ENCODE measurements at places on chromosomes 7 and 10. TPM values are rescaled to one million over a fixed set of nuclear protein-coding genes. Genes with fewer than 3 reads are reported as not detected.

DNA sequence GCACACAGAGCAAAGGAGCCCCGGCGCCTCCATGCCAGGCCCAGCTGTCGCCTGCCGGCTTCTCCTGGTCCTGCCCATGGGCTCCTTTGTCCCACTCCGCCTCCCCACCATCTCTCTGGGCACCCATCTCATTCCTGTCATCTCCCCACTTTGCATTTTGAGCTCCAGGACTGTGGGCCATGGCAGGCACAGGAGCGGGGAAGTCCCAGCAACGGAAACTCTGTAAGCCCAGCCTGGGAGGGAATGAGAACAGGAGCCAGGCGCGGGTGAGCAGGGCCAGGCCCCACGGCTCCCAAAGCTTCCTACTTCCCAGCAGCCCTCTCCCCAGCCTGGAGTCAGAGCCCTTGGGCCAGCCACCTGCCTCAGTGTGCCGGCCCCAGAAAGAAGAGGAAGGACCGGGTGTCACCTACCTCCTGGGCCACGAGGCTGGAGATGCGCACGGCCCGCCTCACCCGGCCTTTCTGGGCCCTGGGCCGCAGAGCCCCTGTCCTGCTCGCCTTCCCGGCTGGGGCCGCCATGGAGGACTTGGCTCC lies 23.1 kb downstream of the KCNH2 start:
- no peak for DNase-seq

GRCh38 chr10:5965266-5965665 lies 12.1 kb downstream of the IL15RA start:
- no peak for DNase-seq

Gene AKR1D1
- not detected for total RNA-seq

Gene TCERG1L
- not detected for total RNA-seq

Gene HNRNPA2B1
- 275 TPM for total RNA-seq

GRCh38 chr7:143023047-143023446 lies 3.9 kb downstream of the OR9A2 start:
- DNase-seq, result no peak

GRCh38 chr10:4051641-4052151 lies 266.7 kb upstream of the KLF6 start:
- no peak for DNase-seq

DNA sequence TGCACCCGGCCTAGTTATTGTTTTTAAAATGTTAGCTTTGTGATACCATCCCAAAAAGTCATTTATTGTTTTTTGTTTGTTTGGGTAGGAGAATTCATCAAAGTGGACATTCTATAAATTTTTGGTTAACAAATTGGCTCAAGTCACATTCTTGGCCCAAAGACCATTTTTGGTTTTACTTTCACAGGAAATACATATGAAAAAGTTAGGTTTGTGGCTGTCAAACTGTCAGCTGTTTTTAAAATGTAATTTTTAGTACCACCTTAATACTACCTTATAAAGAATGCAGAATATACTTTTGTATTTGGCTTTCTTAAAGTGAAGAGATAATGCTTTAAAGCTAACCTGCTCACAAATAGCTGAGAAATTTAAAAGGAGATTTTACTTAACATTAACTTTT lies 25.1 kb downstream of the TMEM168 start:
- DNase-seq, result no peak

GRCh38 chr7:8185926-8186683 lies 75.9 kb downstream of the ICA1 start:
- DNase-seq, result no peak

Gene ASB10
- total RNA-seq, result not detected

GRCh38 chr7:148161776-148162175 lies 428.8 kb upstream of the C7orf33 start:
- DNase-seq, result no peak

- no peak for DNase-seq
Measured at GRCh38 chr7:4712281-4713182, 30.4 kb downstream of the FOXK1 start.

Gene BLNK
- total RNA-seq, result 4.1 TPM

Gene MARCHF5
- total RNA-seq, result 20.8 TPM

Gene CALHM1
- total RNA-seq, result not detected

Gene COL28A1
- total RNA-seq, result 0.46 TPM

DNA sequence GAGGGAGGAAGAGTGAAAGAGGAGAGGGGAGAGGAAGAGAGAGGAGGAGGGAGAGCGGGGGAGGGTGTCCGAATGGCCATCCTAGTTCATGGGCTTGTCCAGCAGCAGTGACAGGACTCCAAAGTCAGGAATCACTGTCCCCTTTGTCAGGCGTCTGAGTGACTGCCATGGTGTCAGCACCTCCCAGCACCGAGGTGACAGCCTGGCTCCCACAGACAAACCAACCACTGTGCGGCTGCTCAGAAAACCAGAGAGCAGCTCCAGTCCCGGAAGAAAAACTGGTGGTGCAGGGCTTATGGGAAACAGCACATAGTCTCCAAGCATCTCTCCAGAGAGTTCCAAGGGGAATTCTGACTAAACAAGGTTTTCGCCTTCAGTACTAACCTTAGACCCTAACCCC lies 18.9 kb upstream of the FGFR2 start:
- DNase-seq, result no peak

Gene TMEM229A
- 0.10 TPM for total RNA-seq

Gene SUGCT
- total RNA-seq, result 16.2 TPM

Gene CYP2C19
- not detected for total RNA-seq

GRCh38 chr7:21355406-21355874 lies 72.4 kb upstream of the SP4 start:
- no peak for DNase-seq

Gene ITPRID1
- total RNA-seq, result not detected

DNA sequence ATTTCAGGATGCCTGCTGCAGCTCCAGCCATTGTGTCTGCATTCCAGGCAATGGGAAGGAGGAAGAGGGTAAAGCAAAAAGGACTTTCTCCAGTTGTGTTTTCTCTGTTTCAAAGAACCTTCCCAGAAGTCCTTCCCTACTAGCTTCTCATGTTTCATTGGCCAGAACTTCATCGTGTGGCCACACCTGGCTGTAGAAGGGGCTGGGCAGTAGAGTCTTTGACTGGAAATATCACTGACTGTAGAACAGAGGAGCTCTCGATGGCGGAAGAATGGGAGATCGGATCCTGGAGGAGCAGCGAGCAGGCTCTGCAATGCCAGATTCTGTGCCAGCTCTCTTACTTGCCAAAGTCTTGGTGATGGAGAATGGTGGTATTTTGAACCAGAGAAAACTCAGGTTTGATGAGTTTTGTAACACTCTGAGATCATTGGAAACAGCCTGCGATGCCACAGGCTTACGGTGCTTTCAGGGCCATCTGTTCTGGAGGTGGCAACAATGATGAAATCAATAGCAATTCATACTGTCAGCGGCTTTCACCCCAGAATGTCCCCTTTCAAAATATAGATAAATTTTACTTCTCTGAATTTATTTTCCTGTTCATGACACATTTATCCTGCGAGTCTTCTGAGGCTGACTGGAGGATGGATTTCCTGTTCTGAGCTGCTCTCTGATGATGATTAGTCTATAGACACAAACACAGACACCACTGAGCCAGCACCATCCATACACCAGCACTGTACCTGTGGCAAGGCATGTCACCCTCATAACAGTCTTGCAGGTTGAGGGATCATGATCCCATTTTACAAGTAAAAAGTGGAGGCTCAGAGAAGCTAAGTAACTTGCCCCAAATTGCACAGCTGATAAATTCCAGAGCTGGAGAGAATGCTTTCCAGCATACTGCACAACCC lies 204.2 kb downstream of the EMX2 start:
- DNase-seq, result no peak
